Activated CD4-positive, alpha-beta T cell treated with anti-CD3 and anti-CD28 coated beads, Interleukin-2, amount 50 U/mL, for 4 hours (primary cell): ENCODE measurements at places on chromosomes 4 and X.

DNA sequence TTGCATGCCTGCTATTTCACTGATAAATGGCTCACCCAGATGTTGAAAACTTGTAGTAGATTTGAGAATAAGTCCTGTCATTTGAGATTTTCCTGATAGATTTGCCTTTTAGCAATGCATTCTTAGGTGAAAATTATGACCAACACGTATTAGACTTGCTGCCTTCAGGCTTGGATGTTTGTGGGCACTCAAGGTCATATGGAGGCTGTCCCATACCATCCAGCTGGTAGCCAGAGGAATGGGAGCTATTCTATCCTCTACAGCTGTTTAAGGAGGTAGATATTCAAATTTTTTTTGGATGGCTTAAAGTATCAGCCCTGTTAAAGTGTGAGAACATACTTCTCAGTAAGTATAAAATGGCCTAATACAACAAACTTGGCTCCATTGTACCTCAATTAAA lies 34.7 kb downstream of the RTL3 start:
- DNase-seq = no peak

DNA sequence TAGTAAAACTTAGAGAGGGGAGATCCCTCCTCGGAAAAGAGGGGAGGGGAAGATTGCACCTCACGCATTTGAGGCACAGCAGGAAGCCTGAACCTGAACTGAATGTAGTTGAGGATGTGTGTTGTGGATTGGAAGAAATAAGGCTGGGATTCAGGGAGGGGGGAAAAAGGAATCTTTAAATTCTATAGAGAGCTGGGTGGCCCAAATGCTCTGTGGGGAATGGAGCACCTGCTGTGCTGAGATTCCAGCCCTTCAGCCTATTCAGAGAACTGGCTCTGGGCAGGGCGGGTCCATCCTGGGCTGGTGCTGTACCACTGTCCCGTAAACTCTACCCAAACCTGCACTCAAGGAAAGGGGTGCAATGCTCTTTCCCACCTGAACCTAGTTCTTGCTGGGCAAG lies 4.1 kb downstream of the FOXO4 start:
- no peak for DNase-seq

DNA sequence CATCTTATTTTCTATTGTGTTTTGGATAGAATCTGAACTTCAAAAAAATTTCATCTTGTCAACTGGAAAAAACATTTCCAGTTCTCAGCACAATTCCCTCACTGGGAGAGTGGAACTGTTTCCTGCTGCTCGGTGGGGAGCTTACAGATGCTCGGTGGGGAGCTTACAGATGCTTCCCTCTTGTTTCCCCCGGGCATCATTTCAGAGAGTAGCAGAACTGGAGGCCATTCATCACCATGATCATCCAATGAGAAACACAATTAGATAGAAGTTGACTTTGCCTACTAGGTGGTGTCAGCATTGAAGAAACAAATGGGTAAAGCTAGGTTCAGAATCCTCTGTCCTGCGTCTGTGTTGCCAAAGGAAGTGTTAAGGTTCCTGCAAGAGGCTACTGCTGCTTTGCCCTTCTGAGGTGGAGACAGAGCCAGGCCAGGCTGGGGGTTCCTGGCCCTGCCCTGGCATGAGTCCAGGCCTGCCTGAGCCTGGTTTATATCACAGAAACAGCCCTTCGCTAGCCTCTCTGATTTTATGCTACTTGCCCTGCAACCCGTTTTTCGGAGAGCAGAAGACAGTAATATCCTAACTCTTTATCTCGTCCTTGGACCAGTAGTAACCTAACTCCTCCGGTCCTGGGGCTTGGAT lies 70.6 kb downstream of the TAPT1 start:
- no peak for DNase-seq

GRCh38 chr4:174214101-174214878 lies 69.2 kb downstream of the FBXO8 start:
- no peak for DNase-seq

DNA sequence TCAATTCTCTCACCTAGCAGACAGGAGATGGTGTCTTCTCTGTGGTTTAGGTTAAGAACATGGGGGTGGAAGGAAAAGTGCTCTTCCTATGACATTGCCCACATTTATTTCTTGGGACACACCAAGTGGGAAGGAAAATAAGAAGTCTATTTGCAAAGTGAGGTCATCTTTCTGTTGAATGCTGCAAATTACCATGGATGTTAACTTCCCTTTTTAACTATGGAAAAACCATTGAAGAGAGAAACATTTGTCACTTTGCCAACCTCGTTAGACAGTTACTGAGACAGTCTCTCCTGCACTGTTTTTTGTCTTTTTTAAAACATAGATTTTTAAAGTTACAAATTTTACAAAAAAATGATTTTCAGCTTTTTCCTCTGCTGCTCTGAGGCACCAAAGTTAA lies 72.8 kb upstream of the BEND4 start:
- DNase-seq = no peak

DNA sequence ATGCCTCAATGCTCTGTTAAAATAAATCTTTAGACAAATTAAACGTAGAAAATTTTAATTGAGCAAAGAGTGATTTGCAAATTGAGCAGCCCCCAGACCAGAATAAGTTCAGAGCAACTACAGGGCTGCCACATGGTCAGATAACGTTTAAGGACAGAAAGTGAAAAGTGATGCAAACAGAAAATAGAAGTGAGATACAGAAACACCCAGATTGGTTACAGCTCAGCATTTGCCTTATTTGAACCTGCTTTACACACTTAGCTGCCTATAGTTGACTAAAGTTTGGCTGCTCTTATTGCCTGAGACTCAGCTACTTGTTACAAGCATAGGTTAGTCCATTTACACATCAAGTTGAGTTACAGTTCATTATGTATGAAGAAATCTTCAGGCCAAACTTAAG lies 1800.8 kb upstream of the PCDH10 start:
- DNase-seq = no peak

GRCh38 chr4:122050841-122051240 lies 99.0 kb upstream of the TRPC3 start:
- DNase-seq = no peak

GRCh38 chrX:11733614-11734013 lies 24.4 kb upstream of the MSL3 start:
- no peak for DNase-seq

GRCh38 chr4:141340458-141340857 lies 119.8 kb downstream of the ZNF330 start:
- DNase-seq = no peak

GRCh38 chrX:13511944-13512330 lies 57.5 kb upstream of the EGFL6 start:
- DNase-seq = no peak

GRCh38 chr4:10960389-10960788 lies 275.8 kb upstream of the CLNK start:
- no peak for DNase-seq

DNA sequence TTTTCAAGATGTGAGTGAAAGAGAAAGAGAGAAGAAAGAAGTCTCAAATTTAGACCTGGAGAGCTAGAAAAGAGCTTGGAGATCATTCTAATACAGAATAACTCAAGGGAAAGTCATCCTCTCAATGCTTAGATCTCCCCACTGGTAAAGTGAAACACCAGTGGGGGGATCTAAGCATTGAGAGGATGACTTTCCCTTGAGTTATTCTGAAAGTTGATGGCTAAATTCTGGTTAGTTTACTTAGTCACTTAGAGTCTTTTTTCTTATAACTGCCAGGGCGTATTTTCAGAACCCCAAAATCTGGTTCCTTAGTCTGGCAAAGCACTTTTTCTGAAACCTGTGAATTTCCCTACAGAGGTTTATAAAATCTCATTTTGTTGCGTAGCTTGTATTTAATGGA lies 198.6 kb downstream of the ARHGAP24 start:
- DNase-seq = no peak

- DNase-seq = no peak
Observed at GRCh38 chr4:167721617-167722486, 370.5 kb upstream of the ANXA10 start.

DNA sequence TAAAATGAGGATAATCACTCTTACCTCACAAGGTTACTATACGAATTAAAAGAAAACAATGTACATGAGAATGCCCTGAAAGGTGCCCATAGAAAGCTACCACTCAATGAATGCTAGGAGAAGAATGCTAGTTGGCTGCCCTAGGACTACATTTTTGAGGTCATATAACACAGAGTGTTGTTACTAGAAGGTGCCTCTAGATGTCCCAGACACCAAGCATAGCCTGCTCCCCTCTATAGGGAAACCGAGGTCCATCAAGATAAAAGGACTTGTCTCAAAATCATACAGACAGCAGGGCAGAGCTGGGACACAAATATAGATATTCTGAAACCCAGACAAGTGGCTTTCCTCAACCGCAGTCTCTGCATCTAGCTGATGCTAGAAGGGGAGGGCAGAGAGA lies 147.0 kb upstream of the ARHGEF9 start:
- DNase-seq = no peak

- no peak for DNase-seq
Observed at GRCh38 chrX:77298790-77299189, 148.4 kb upstream of the FGF16 start.

DNA sequence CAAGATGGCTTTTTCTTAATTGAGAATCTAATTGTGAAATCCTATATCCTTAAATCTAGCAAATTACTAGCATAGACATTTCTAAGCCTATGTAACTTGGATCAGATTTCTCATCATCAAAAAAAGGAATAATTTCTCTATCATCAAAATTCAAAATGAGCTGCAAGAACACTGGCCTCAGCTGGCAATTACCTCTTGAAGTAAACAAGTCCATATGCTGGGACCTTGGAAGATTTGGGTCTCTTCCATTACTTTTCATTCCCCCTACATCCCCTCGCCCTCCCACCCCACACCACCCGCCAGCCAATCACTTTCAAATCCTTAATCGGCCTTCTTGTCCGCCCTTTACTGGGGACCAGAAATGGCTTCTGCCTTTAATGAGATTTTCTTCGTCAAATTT lies 23.3 kb upstream of the MBTPS2 start:
- DNase-seq = no peak

DNA sequence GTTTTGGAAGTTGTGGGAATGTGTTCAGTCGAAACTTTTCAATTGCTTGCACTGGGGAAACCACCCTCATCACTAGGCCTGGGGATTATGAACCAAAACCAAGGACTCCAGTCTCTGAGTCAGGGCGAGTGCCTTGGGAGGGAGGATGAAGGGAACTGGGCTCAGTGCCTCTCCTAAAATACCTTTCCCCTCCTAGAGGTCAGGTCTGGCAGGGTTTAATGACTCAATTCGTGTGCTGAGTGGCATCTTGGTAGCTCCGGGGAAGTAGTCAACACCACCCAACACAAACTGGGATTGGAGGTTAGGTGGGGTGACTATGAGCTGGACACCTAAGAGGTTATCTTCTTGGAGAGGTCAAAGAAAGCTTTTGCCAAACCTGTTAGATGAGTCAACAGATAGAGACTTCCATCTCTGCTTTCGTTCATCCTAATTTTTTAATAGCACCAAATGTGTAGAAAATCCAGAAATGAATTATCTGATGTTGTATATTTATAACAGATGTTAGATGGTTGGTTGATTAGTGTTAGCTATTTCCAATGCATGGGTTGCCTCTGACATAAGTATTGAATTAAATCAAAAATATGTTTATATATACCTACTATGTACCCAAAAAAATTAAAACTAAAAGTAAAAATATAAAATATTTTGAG lies 202.8 kb downstream of the SHROOM3 start:
- DNase-seq = no peak

DNA sequence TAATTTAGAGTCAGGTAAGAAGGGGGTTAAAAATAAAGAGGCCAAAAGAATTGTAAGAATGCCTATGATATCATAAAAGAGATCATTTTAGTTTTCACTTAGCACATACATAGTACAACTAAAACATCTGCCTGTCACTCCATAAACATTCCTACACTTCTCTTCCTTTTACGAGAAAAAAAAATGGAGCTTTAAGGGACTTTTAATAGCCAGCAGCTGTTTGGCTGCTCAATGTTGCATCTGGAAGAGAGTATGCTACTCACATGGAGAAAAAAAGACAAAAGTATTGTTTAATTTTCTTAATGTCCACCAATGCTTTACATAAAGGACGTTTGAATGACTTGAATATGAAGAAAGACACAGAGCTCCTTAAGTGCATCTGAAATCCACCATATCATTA lies 48.7 kb upstream of the TNIP3 start:
- no peak for DNase-seq

GRCh38 chr4:125433453-125433852 lies 118.7 kb downstream of the FAT4 start:
- no peak for DNase-seq

- DNase-seq = no peak
Observed at GRCh38 chr4:65791812-65792308, 121.6 kb upstream of the EPHA5 start.

DNA sequence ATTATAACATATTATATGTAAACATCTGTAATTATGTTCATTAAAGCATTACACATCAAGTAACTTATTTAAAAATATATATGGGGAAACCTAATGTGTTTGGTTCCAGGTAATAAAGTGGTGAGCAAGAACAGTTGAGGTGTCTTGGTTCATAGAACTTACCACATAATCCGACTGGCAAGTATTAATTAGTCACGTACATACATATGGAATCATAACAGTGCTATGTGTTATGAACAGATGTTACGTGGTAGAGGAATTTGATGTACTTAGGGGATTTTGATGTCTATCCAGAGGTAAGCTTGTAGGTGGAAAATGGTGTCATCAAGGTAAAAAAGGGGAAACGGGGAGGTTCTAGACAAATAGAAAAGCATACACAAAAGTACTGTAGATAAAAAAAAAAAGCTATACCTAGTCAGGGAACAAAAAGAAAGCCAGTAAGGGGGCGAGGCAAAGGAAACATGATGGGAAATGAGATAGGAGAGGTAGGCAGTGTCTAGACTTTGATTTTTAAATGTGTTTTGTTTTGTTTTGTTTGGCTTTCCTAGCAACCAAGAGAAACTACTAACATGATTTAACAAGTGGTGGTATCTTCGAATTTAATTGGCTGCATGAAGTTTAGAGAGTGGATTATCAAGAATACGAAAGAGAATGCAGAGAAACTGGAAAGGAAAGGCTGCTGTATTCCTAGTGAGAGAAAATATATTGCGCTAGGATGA lies 12.6 kb downstream of the DMD start:
- no peak for DNase-seq

- DNase-seq = no peak
Observed at GRCh38 chr4:155675709-155676429, 9.2 kb downstream of the GUCY1A1 start.

DNA sequence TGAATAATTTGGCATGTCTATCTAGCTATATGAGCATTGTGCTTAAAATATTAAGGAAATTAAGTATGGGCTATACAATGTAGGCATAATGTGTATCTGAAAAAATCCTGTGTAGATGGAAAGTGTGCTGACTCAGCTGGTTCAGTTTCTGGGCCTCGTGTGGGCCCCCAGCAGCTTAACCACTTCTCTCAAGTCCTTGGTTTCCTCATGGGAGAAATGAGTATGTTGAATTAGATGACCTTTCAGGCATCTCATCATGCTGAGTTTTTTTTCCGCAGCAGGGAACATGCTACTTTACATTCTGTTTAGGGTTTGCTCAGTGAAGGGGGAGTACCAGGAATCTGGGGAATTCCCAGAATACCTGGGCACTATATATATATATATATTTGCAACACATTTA lies 30.5 kb downstream of the RHOH start:
- DNase-seq = peak; percentile 51

DNA sequence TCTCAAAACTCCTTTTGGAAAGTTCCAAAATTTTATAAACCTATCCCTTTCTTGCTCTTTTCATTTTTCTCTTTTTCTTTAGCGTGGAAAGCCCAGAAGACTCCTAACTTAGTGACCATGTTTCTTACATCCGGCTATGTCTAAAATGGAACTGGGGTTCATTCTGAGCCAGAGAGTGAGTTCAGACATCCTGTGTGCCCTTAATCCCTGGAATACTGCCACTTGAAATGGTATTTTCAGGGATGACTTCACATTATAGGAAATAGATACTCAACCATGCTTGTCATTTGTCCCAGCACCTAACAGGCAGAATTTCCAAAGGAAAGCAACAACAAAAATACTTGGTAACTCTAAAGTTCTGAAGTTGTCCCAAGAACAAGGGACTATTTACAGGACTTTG lies 379.6 kb downstream of the ARHGAP24 start:
- DNase-seq = no peak
